Large intestine (tissue), 12 donors: ENCODE measurements at places on chromosomes 12 and 14. TPM values are rescaled to one million over a fixed set of nuclear protein-coding genes. Genes with fewer than 3 reads are reported as not detected.

The RNASE7 gene
- polyA plus RNA-seq = 0.09 TPM

DNA sequence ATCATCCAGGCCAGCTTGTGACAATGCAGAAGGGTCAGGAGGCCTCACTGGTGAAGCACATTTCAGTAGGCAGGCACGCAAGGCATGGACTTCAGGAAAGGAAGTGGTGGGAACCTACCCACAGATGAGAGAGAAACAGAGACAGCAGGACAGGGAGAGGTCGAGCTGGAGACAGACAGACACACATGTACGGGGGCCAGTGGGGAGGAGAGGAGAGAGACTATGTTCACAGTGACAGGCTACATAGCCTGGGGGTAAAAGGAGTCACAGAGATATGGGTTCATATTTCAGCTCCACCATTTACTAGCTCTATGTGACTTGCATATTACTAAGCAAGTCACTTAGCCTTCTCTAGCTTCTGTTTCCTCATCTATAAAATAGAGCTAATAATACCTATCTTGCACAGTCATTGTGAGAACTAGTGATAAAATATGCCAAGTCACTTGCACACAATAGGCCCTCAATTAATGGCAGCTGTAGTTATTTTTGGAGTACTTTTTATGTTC lies 91.1 kb upstream of the FUT8 start:
- DNase-seq = no peak

GRCh38 chr14:25868521-25869314 lies 729.1 kb downstream of the NOVA1 start:
- DNase-seq = no peak

DNA sequence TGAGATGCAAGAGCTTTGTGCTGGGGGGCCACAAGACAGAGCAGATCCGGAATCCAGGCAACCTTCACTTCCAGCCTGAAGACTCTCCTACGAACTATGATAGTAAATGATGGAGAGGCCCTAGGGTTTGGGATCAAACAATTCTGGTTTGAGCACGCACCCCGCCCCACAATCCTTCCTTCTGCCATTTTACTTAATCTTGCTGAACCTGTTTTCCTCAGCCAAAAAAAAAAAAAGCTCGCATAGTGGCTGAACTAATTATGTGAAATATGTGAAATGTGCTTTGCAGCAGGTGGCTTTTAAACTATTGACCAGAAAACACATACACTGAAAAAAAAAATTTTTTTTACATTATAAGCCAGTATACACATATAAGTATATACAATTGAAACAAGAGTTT lies 667 bp upstream of the ITFG2 start:
- no peak for DNase-seq

- DNase-seq = no peak
Observed at GRCh38 chr14:79027138-79027537, 857.0 kb downstream of the NRXN3 start.

DNA sequence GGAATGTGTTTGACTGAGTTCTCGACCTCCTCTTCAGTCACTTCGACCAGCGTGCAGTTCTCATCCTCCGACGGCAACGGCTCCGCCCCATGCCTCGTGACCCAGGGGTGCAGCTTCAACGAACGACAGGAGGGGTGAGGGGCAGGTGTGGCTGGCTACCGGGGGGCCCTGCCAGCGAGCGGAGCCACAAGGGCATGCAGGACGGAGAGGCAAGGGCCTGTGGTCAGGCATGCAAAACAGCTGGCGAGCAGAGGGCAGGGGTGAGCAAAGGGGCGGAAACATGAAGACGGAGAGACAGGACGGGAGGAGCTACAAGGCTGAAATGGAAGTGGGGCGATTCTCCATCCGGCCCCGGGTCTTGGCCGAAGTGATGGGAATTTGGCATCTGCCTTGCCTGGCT lies 38.7 kb downstream of the P2RX4 start:
- no peak for DNase-seq

DNA sequence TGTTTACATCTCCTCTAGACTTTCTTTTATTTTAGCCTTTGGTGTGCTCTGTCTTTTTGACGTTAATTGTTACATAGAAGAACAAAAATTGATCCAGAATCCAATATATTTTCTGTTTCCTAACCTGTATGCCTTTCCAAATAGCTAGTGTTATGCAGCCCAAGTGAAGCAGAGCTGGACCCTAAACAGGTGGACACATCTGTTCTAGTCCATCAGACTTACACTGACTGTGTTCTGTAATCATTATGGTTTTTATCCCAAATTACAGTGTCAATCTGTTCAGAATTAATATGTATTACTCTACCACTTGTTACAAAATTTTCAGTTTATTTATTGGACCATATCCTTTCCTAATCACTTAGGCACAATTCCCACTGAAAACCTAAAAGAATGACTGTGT lies 176.8 kb upstream of the FOXG1 start:
- no peak for DNase-seq

The SYNDIG1L gene
- 0.10 TPM for polyA plus RNA-seq

- no peak for DNase-seq
Observed at GRCh38 chr12:95582230-95583058, 31.2 kb upstream of the USP44 start.

DNA sequence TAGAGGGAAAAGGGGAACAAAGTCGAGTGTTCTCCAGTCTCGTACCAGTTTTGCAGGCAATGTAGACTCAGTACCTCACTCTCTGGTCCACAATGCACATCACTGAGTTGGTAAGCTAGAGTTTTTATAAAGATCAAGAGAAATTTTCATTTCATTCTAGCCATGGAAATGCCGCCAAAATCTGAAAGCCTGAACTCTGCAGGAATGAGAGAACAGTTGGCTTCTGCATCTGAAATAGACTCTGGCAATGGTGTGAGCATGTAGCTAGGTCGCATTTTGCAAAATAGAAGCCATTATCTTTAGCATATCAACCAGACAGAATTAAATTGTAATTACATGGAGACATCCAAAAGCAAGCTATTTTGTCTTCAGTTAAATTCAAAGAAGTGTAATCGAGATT lies 381.0 kb downstream of the NOVA1 start:
- no peak for DNase-seq

DNA sequence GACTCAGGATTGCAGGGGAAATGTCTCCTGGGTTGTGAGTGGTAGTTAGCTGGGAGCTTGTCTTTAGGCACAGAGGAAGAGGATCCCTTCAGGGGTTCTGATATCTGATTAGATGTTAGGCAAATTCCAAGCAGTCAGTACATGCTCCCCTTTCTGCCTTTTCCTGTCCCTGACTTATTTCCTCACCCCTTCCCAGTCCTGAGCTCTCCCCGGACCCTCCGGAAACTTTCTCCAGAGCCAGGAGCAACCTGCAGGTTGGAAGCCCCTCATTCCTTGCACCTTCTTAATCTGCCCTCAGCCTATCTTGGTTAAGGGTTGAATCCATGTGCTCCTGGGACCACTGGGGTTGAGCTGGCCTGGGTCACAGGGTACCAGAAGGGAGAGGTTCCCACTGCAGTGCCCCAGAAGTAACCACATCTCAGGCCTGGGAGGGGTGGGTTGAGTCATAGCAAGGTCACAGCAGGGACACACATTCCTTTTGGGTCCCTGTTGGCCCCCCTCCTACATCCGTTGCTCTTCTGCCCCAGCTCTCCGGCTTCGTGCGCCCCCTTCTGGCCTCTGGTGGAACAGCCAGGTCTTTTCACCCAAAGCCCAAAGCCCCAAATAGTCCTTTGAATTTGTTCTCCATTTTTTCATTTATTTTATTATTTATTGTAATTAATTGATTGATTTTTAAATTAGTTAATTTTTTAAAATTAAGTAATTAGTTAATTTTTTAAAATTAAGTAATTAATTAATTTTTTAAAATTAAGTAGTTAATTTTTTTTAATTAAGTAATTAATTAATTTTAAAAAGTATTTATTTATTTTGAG lies 1.8 kb downstream of the IGFBP6 start:
- peak; percentile 80 for DNase-seq

DNA sequence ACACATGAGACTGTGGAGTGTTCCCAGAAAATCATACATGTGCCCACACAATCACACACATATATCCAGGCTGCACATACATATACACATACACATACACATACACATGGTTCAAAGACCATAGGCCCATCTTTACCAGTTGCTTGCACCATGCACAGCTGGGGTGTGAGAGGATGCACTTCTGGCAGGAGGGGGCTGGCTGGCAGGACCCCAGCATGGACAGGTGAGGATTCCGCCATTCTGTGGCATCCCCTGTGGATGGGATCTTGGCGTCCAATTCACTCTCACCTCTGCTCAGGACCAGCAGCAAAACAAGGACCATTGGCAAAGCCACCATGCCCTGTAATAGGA lies 7.0 kb downstream of the ITGB7 start:
- no peak for DNase-seq

GRCh38 chr14:63205044-63205575 lies 867 bp downstream of the RHOJ start:
- no peak for DNase-seq

The SPTB gene
- 2.9 TPM for polyA plus RNA-seq

GRCh38 chr14:91009501-91010152 lies 50.8 kb downstream of the RPS6KA5 start:
- no peak for DNase-seq

- peak; percentile 55 for DNase-seq
Observed at GRCh38 chr12:51392556-51393237, 1.5 kb upstream of the GALNT6 start.

- no peak for DNase-seq
Observed at GRCh38 chr12:116635487-116635886, 76.3 kb downstream of the MAP1LC3B2 start.

DNA sequence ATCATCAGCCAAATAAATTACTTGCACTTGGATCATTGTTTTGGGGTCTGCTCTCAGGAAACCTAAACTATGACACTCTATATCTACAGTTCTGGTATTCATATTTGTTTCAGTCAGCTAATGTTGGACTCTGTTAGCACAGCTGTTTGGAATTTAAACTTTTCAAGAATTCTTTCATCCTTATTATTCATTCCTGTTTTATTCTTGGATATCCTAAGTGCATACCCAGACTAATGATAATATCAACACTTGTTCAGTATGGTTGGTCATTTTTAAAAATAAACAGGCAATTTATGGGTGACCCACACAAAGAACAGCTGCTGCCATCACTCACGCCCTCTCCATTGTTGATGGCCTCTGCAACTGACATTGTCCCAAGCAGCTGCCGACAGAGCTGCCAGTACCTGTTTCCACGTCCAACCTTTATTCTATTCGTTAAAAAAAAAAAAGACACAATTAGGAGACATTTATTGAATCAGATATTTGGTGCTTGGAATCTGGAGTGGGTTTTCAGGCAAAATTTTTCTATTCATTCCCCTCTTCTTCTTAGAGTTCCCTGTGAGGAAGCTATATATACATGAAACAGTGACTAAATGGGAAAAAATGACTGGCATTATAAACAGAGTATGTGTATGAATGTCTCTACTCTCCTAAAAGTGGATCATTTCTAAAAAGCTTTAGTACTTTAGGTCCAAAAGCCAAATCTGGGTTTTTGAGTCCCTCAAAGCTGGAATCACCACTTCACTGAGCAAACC lies 252.1 kb upstream of the NAV3 start:
- no peak for DNase-seq

GRCh38 chr12:28955491-28955890 lies 193.6 kb upstream of the FAR2 start:
- DNase-seq = no peak

DNA sequence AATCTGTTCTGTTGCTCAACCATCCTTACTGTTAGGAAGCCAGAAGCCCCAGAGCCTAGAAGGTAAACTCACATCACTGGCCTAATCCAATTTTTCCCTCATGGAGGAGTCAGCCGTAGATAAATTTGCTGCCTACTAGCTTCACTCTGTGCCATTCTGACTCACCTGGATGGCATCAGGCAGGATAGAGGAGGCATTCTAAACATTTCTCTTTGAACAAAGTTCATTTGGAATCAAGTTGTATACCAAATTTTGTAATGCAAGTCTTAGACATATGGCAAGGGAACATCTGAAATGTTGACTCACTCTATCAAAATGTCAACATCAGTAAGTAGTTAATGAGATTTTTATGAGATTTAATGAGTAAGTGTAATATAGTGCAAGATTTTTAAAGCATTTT lies 13.6 kb upstream of the TBC1D30 start:
- DNase-seq = peak; percentile 11

DNA sequence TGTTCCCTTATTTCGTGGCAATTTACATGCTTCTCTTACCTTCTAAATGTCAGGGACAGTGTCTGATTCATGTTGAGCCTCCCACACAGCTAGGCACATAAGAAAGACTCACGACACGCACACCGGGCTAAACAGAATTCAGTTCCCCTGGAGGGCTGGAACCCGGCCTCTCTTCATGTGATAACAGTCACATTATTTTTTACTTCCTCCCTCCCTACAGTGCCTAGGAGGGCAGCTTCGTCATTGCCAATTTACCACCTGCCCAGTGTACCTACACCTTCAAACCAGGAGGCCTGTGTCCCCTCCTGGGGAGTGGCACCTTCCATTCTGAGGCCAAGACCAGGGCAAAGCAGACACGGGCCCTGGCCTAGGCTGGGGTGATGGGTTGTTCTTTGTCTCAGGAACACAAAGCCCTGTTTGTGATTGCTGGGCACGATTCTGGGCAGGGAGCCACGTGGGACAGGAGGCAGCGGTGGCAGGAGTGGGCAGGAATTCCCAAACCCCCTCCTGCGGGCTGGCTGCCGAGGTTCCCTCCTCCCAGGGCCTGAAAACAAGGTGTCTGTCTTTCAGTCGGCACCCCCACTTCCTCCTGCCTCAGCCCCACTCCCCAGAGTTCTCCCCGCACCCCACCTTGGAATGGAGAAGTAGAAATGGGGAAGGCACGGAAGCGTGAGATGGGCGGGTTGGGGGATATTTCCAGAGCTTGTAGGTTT lies 6.8 kb upstream of the RASAL1 start:
- DNase-seq = no peak
